ENCODE measurements at places on chromosomes 4 and X. TPM values are rescaled to one million over a fixed set of nuclear protein-coding genes. Genes with fewer than 3 reads are reported as not detected.

DNA sequence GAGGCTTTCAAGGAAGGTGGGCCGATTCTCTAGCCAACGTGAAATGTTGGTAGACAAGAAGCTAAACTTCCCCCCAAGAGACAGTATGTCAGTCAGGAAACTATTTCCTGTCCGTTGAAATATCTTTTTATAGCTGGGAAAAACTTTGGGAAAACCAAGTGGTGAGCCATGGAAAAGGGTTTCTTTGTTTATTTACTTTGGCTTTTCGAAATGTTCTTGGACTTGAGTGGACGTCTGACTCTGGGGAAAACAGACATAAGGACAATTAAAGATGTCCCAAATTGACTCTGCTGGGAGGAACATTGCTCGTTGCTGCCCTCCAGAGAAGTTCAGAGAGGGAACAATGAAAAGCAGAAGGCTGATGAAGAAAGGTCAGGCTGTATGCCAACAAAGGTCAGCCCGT is 295.4 kb downstream of the RAPGEF2 start:
- H3K4me1 ChIP-seq: no peaks in the 10 kb centered on the region
- H3K27me3 ChIP-seq: no peaks in the 10 kb centered on the region
- no peaks in the 10 kb centered on the region for H3K36me3 ChIP-seq
- no peak overlapping the region for H3K4me3 ChIP-seq

- no peaks in the 10 kb centered on the region for H3K4me1 ChIP-seq
- no peak overlapping the region for H3K27ac ChIP-seq
- H3K4me3 ChIP-seq: no peak overlapping the region
Measured at GRCh38 chrX:5306654-5307121, 922.0 kb downstream of the NLGN4X start.

DNA sequence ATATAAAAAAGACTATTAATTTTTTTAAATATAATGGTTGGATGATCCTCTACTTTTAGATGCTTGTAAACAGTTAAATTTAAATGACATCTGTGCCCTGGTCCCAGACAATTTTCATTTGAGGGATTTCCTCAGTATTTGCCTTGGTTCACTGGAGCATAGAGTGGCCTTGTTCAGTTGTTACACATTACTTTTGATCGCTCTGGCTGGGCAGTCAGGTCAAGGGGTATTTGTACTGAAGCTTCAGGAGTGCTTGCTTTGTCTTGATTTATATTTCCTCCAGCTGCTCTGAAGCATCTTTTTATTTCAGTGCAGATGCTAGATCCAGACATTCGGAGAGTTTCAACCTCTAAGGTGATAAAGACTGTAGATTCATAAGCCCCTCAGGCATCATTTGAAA is 50.0 kb downstream of the COMMD8 start:
- peaks cover 13% of the 10 kb centered on the region for H3K4me1 ChIP-seq
- DNase-seq: no peak
- no peak overlapping the region for H3K4me3 ChIP-seq
- no peak overlapping the region for H3K27ac ChIP-seq
- H3K27me3 ChIP-seq: no peaks in the 10 kb centered on the region
- no peaks in the 10 kb centered on the region for H3K36me3 ChIP-seq

DNA sequence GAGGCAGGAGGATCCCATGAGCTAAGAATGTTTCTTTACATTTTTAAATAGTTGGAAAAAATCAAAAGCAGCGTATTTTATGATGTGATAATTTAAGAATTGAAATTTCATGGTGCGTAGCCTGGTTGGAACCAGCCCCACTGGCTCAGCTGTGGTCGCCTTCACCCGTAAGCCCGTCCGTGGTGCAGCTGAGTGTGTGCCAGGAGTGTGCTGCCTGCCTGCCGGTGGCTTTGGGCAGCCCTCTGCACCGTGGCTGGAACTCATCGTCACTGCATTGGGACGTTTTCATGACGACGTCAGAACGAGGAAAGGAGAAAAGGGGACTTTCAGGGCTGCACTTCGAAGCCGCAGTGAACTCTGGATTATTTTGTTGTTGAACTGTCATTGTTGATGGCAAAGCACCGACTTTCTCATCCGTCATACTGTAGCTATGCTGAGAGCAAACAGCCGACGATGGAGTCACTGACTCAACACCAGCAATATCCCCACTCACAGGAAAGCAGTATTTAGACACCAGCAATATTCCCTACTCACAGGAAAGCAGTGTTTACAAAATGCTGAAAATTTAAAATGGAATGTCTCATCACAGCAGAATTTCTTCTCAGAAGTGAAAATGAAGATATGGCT is 35.1 kb downstream of the PCGF3 start:
- H3K27ac ChIP-seq: no peak overlapping the region
- no peak for DNase-seq
- H3K27me3 ChIP-seq: no peaks in the 10 kb centered on the region
- no peaks in the 10 kb centered on the region for H3K36me3 ChIP-seq

- DNase-seq: no peak
- no peak overlapping the region for H3K4me3 ChIP-seq
- no peaks in the 10 kb centered on the region for H3K27me3 ChIP-seq
- no peaks in the 10 kb centered on the region for H3K4me1 ChIP-seq
- H3K27ac ChIP-seq: no peak overlapping the region
Measured at GRCh38 chrX:150607201-150607600, 38.8 kb downstream of the MTM1 start.

GRCh38 chrX:29231800-29232199 is 644.6 kb downstream of the IL1RAPL1 start:
- no peak overlapping the region for H3K4me3 ChIP-seq
- no peak for DNase-seq
- H3K36me3 ChIP-seq: no peaks in the 10 kb centered on the region
- no peak overlapping the region for H3K27ac ChIP-seq
- H3K4me1 ChIP-seq: no peaks in the 10 kb centered on the region
- H3K27me3 ChIP-seq: no peaks in the 10 kb centered on the region

GRCh38 chrX:150844016-150844415 is 54.5 kb downstream of the CD99L2 start:
- no peak overlapping the region for H3K27ac ChIP-seq
- no peak for DNase-seq
- no peak overlapping the region for H3K4me3 ChIP-seq
- no peaks in the 10 kb centered on the region for H3K27me3 ChIP-seq

DNA sequence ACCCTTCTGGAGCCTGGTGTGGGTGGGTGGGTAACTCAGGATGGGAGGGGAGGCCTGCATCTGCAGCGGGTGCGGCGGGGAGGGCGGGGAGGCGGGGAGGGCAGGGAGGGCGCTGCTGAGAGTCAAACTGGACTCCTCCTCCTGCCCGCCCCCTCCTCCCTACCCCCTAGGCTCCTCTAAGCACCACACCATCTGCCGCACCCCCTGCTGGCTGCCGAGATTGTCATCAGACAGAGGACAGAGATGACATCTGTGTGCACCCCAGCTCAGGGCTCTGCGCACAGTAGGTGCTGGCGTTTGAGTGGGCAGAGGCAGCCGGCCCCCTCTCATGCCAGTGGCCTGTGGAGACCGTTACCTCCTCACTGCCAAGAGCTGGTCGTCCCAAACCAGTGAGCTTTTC is 10.6 kb upstream of the HMX1 start:
- no peak overlapping the region for H3K27ac ChIP-seq
- peak; percentile 77 for DNase-seq
- no peaks in the 10 kb centered on the region for H3K4me1 ChIP-seq
- no peaks in the 10 kb centered on the region for H3K27me3 ChIP-seq

- H3K4me3 ChIP-seq: no peak overlapping the region
- H3K27ac ChIP-seq: no peak overlapping the region
- DNase-seq: no peak
- no peaks in the 10 kb centered on the region for H3K27me3 ChIP-seq
Measured at GRCh38 chr4:140222171-140222570, 68.2 kb upstream of the MAML3 start.

DNA sequence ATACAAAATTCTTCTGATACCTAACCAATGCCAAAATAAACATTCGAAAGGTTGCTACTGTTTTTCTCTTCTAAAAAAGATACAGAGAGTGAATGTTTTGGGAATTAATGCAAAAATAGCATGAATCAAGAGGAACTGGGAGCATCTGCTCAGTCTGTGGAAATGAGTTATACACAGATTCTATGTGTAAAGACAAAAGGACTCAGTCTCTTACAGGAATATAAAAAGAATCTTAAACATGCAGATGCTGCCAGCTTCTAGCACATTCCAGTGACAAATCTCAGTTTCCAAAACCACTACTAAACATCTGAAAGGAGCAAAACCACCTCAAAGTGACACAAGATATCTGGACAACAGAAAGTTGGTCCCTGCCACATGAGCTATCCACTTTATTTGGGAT is 55.0 kb downstream of the PAPSS1 start:
- no peaks in the 10 kb centered on the region for H3K4me1 ChIP-seq
- H3K27ac ChIP-seq: no peak overlapping the region
- H3K27me3 ChIP-seq: no peaks in the 10 kb centered on the region
- H3K36me3 ChIP-seq: peaks cover 5% of the 10 kb centered on the region

DNA sequence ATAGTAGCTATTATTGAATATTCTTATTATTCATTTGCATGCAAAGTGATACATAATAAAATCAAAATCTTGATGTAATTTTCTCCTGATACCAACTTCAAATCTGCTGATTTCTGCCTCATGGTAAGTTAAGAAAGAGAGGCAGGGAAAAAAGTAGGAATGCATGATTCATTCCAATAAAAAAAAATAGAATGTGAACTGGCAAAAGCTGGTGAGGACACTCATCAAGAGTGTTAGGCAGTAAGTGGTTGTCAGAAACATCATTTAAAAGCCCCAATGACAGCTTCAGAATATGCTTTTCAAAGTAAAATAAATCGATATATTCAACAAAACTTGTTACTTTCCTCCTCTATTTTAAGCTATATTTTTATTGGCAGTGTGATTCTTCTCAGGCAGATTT is 979.1 kb downstream of the TECRL start:
- no peak for DNase-seq
- H3K27ac ChIP-seq: no peak overlapping the region
- H3K4me1 ChIP-seq: no peaks in the 10 kb centered on the region
- no peak overlapping the region for H3K4me3 ChIP-seq
- no peaks in the 10 kb centered on the region for H3K27me3 ChIP-seq

- H3K36me3 ChIP-seq: no peaks in the 10 kb centered on the region
- no peak for DNase-seq
- H3K4me3 ChIP-seq: no peak overlapping the region
- no peaks in the 10 kb centered on the region for H3K27me3 ChIP-seq
- H3K27ac ChIP-seq: no peak overlapping the region
Measured at GRCh38 chrX:28581522-28581921, 5.7 kb upstream of the IL1RAPL1 start.

GRCh38 chrX:155334486-155335336 is at the start of gene CLIC2:
Gene CLIC2, minus strand, starts transcription at chrX:155334614. Its CDS starts 187 bp downstream, at chrX:155334427.
- no peaks in the 10 kb centered on the region for H3K4me1 ChIP-seq
- no peak within 1 kb of the TSS for H3K4me3 ChIP-seq
- no peaks in the 10 kb centered on the region for H3K36me3 ChIP-seq
- H3K27me3 ChIP-seq: no peaks in the 10 kb centered on the region

- no peak overlapping the region for H3K4me3 ChIP-seq
- DNase-seq: no peak
- no peaks in the 10 kb centered on the region for H3K27me3 ChIP-seq
- no peaks in the 10 kb centered on the region for H3K4me1 ChIP-seq
- H3K27ac ChIP-seq: no peak overlapping the region
Measured at GRCh38 chr4:36712013-36712412, 430.6 kb downstream of the DTHD1 start.

- no peak for DNase-seq
- no peak overlapping the region for H3K27ac ChIP-seq
- no peaks in the 10 kb centered on the region for H3K36me3 ChIP-seq
- H3K4me3 ChIP-seq: no peak overlapping the region
- H3K27me3 ChIP-seq: no peaks in the 10 kb centered on the region
Measured at GRCh38 chrX:13087322-13088155, 43.1 kb upstream of the FAM9C start.

DNA sequence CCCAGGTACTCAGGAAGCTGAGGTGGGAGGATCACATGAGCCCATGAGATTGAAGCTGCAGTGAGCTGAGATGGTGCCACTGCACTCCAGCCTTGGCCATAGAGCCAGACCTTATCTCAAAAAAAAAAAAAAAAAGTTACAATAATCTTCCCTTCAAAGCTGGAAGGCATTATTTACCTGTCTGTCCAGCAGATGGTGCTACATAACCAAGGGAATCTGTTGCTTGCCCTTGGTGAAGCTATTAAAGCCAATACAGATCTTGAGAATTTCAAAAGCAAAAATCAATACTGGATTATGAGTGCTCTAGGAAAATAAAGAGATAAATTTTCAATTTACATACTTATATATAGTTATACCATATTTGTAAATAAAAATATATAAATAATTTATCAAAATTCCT is 25.9 kb downstream of the PKD2 start:
- no peak overlapping the region for H3K27ac ChIP-seq
- H3K4me1 ChIP-seq: no peaks in the 10 kb centered on the region
- no peaks in the 10 kb centered on the region for H3K27me3 ChIP-seq
- no peak overlapping the region for H3K4me3 ChIP-seq
- H3K36me3 ChIP-seq: peaks cover 14% of the 10 kb centered on the region
- DNase-seq: peak; percentile 87

- DNase-seq: no peak
- H3K36me3 ChIP-seq: no peaks in the 10 kb centered on the region
- H3K27me3 ChIP-seq: no peaks in the 10 kb centered on the region
- no peak overlapping the region for H3K27ac ChIP-seq
- H3K4me1 ChIP-seq: no peaks in the 10 kb centered on the region
- no peak overlapping the region for H3K4me3 ChIP-seq
Measured at GRCh38 chr4:187666034-187666433, 329.5 kb upstream of the ZFP42 start.

GRCh38 chr4:146318894-146319293 is 104.6 kb downstream of the REELD1 start:
- DNase-seq: no peak
- no peak overlapping the region for H3K4me3 ChIP-seq
- no peaks in the 10 kb centered on the region for H3K36me3 ChIP-seq
- no peaks in the 10 kb centered on the region for H3K4me1 ChIP-seq

GRCh38 chr4:98662055-98662453 is 3.6 kb upstream of the TSPAN5 start:
- H3K27me3 ChIP-seq: no peaks in the 10 kb centered on the region
- no peak overlapping the region for H3K27ac ChIP-seq
- no peaks in the 10 kb centered on the region for H3K36me3 ChIP-seq
- no peak for DNase-seq
- H3K4me3 ChIP-seq: no peak overlapping the region

Gene DIAPH2
- total RNA-seq: 0.89 TPM

Gene MAGEA1
- total RNA-seq: 31.6 TPM

Gene ZNF157
- 0.52 TPM for total RNA-seq

Gene OTOP1
- total RNA-seq: not detected

Gene SPANXD
- not detected for total RNA-seq

Gene ERVMER34-1
- total RNA-seq: not detected

Gene CC2D2A
- total RNA-seq: not detected
